ENCODE measurements at places on chromosomes 11 and 22.

DNA sequence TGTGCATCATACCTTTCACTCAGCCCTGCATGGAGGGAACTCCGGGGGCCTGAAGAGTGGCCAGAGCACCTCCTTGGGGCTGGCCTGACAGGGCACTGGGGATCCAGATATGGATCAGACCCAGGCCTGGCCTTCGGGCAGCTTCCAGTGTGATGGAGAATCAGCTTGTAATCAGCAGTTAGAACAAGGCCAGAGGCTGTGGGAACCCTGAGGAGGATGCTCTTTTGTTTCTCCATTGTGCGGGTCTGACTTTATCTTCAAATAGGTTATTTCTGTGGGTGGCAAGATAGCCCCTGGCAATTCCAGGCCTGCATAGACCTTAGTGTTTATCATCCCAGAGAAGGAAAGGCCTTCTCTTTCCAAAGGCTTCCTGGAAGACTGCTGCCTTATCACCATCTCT lies 12.3 kb downstream of the DGAT2 start:
- DNase-seq: no peak

DNA sequence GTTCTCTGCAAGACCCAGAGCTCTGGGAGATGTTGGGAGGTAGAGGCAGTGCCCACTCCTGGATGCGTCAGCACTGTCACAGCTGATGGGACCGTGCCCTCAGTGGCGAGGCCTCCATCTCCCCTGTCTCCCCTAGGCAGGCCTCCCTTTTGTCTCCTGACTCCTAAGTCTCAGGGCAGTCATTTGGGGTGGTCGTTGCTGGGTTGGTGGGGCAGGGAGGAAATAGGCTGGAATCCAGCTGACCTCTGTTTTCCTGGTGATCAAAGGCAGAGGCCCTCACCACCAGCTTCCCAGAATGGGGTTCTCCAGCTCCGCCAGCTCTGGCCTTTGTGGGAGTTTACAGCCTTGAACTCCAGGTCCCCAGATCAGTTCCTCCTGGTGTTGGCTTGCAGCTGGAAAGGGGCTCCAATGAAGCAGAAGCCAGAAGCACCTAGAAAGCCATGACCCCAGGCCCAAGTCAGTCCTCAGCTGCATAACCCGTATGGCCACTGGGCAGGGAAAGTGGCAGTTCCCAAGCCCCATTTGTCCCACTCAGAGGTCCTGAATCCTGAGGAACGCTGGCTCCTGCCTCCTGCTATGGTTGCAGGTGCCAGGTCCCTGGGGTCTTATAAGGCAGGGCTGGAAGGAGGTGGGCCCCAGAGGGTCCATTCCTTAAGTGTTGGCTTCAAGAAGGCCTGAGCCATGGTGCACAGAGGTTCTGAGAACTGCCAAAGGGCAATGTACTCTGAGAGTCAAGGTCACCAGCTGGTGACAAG lies 7.3 kb upstream of the FXYD2 start:
- DNase-seq: no peak

- no peak for DNase-seq
These were observed 565.2 kb downstream of the BUD13 start for GRCh38 chr11:116207421-116208141.

- DNase-seq: no peak
These were observed 21.6 kb downstream of the LMO1 start for GRCh38 chr11:8242118-8242475.

GRCh38 chr22:45422237-45422983 lies 8.9 kb downstream of the RIBC2 start:
- DNase-seq: no peak

DNA sequence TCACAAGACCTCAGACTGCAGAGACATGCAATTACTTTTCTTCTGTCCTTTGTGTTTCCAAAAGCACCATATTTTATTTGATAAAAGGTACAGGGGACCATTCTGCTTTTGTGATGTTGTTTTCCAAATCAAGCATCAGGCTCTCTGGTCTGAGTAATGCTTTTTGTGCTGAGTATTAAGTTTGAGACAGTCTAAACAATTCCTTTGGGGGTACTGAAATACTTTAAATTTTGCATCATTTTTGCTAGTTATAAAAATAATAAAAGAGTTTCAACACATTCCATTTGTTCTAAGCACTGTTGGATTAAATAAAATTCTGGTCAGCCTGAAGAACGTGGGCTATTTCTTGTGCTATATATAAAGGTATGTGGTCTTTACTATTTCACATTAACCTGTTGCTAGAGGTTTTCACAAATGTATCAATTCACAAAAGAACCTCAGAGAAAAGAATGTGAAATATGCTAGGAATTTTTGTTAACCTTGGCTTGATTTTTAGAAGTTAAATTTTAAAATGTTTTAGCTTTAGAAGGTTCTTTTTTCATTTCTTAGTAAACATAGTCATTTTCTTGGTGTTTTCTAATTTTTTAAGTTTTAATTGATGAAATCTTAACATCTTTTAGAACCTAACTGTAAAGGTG lies 61.6 kb downstream of the C22orf31 start:
- no peak for DNase-seq

- DNase-seq: no peak
These were observed 1.8 kb upstream of the AMPD3 start for GRCh38 chr11:10453261-10453660.

DNA sequence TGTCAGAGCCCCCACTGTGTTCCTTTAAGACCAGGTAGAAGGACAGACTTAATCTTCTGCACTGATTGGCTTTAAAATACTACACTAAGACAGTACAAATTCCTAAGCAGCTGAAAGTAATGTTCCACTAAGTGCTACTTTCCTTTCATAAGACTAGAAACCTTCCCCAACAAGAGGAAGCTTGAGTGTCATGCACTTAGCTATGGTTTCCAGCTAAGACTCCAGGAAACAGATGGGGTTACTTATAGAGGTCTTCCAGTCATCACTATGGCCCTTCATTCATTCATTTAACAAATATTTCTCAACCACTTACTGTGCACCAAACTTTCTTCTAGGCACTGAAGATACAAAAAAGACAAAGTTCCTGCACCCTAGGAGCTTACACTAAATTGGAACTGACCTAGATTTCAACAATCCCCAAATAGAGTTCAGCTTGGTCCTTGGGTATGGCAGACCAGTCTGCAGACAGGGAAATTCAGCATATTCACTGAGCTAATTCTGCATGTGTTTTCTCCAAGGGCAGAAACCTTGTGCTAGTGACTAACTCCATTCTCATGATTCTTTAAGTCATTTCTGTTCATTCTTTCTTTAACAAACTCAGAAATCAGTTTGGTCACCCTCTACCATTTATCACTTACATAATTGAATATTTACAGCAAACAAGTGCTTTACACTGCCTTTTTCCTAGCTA lies 178.4 kb upstream of the MTNR1B start:
- no peak for DNase-seq

GRCh38 chr11:12756867-12757266 lies 82.6 kb downstream of the TEAD1 start:
- no peak for DNase-seq

DNA sequence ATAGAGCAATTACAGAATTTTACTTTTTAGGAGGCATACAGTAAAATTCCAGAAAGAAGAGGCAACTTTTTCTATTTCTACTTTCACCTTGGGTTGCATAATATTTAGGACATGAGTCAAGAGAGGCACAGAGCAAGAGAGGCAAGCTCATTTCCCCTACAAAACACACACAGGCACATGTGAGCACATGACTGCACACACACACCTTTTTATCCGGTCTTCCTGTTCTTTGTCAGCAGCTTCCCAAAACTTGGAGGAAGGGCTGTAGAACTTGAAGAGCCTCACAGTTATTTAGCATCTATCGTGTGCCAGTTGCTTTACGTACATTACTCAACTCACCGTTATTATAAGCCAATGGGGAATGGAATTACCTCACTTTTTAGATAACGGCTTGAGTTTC lies 37.8 kb upstream of the CCDC179 start:
- DNase-seq: no peak

- DNase-seq: no peak
These were observed 45.2 kb downstream of the SYN3 start for GRCh38 chr22:33012833-33013450.

DNA sequence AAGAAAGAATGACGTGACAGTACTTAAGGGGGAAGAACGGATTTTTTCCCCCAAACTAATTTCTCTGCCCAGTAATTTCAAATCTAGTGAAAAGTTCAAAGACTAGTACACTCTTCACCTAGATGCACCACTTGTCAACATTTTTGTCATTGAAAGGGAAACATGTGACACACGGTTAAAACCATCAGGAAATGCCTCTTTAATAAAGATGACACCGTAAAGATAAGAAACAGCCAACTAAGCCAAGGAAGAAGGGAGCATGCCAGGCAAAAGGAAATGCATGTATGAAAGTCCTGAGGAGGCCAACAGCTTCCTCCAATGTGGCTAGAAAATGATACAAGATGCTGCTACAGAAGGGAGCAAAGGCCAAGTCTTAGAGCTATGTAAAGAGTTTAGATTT lies 49.4 kb downstream of the RSF1 start:
- no peak for DNase-seq

DNA sequence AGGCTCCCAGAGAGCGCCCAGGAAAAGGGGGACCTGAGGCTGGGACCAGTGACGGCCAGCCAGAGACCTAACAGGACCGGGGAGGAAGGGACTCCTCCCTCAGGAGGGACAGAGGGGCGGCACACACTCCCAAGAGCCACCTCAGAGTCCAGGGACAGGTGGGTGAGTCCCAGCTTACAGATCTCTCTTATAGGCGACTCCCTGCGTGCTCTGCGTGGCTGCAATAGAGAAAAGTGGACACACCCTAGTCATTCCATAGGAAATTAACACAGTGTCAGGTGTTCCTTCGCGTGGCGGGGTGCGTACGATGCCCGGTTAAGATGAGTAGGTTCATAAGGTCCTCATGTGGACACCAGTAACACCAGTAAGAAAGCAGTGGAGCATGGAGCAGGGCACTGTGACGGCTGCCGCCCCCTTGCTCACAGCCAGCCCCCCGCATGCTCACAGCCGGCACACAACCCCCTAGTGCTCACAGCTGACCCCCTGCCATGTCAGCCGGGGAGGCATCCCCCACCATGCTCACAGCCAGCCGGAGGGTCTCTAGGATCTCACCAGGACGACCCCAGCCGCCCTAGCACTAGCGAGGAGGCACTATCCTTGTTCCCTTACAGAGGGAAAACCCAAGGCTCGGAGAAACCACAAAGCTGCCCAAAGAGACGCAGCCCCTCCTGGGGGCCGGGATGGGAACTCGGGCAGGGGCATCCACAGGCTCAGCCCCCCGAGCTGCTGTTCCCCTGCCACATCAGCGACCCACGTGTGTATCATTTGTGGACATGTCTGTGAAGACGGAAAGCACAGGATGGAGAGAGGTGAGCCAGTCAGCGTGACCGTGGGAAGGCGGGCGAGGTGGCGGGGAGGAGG lies 426.8 kb downstream of the TBC1D22A start:
- DNase-seq: no peak

GRCh38 chr11:14202251-14203196 lies 156.5 kb downstream of the RRAS2 start:
- no peak for DNase-seq

DNA sequence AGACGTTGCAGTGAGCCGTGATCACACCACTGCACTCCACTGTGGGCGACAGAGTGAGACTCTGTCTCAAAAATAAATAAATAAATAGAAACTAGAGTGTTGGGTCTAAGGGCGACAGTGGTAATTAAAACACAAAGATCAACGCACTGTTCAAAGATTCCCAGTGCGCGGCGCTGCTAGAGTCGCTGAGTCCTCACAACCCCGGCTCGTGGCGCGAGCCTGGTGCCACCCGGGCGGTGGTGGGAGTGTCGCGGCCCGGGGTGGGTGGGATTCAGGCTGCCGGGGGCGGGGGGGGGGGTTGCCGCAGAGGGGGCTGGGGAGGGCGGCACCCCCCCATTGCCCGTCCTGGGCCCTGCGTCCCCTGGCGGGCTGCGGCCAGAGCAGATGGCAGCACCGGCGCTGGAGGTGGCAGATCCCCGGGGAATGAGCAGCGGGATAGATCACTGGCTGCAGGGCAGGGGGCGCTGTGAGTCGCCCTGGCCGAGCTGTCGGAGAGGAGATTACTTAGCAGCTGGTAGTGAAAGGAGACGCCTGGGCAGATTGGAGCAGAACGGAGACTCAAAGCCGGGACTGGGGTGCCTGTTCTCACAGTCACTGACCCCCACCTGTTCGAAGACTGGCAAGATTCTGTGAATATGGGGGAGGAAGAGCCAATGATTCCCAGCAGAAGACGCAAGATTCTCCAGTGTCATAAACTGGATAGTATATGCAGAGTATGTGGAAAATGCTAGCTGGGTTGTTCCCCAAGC lies 30.2 kb upstream of the APOBEC3A start:
- DNase-seq: peak; percentile 25

DNA sequence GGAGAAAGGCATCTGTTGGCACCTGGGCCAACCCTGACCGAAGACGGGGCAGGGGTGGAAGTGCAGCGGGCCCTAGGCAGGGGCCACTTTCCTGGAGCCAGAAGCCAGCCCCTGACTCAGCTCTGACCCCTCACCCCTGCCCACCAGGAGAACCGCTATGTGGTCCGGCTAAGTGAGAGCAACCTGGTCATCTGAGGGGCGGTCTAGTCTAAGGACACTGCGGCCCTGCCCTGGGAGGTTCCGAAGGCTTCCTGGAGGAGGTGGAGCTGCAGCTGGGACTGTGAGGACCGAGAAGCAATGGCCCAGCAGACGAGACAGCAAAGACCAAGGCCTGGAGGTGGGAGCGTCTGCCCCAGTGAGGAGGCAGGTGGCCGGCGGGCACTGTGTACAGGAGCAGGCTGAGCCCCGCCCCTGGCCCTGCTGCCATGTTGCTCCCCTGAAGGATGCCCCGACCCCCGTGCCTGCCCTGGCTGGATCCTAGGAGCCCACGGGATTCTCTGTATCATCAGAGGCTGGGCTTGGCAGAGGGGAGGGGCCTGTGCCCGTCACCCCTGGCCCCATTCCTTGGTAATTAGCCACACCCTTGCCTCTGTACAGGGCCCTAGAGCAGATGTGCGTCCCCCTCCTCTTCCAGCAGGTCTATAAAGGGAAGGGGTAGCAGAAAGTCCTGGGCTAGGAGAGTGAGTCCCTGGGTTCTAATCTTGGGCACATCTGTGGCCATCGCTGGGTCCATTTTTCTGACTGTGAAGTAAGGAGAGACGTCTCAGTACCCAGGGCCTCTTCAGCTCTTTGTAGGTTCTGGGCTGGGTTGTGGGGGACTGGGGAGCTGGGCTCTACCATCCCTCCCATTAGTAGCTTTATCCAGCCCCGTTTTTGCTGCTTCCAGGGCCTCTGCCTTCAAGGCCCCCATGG lies 19.4 kb downstream of the RELT start:
- no peak for DNase-seq

GRCh38 chr22:43542681-43543521 lies 131.1 kb downstream of the MPPED1 start:
- DNase-seq: no peak

- no peak for DNase-seq
These were observed 310.2 kb downstream of the TBC1D22A start for GRCh38 chr22:47072642-47072967.

DNA sequence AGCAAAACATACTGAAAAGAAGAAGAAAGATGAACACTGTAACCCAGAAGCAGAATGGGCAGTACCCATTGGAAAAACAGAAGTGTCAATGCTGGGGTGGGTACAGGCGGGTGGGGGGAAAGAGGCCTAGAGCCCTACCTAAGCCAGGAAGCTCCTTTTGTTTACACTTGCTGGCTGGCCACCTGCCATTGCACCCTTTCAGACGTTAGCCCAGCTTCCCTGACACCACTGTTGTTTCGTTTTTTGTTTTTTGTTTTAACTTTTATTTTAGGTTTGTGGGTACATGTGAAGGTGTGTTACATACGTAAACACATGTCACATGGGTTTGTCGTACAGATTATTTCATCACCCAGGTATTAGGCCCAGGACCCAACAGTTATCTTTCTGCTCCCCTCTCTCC lies 55.4 kb downstream of the PLEKHA7 start:
- DNase-seq: no peak

All from stimulated activated effector memory CD8-positive, alpha-beta T cell treated with anti-CD3 and anti-CD28 coated beads, Interleukin-12 subunit alpha, Interleukin-12 subunit beta, amount 100 ng/mL, for 72 hours (primary cell).